Thyroid gland (tissue), 4 donors: ENCODE measurements at places on chromosomes 16 and 17. TPM values are rescaled to one million over a fixed set of nuclear protein-coding genes. Genes with fewer than 3 reads are reported as not detected.
A peak's percentile ranks its signal among the peaks of the same experiment; 100 is the strongest.

GRCh38 chr16:47129755-47130435 is 13.8 kb downstream of the NETO2 start:
- DNase-seq, result no peak

DNA sequence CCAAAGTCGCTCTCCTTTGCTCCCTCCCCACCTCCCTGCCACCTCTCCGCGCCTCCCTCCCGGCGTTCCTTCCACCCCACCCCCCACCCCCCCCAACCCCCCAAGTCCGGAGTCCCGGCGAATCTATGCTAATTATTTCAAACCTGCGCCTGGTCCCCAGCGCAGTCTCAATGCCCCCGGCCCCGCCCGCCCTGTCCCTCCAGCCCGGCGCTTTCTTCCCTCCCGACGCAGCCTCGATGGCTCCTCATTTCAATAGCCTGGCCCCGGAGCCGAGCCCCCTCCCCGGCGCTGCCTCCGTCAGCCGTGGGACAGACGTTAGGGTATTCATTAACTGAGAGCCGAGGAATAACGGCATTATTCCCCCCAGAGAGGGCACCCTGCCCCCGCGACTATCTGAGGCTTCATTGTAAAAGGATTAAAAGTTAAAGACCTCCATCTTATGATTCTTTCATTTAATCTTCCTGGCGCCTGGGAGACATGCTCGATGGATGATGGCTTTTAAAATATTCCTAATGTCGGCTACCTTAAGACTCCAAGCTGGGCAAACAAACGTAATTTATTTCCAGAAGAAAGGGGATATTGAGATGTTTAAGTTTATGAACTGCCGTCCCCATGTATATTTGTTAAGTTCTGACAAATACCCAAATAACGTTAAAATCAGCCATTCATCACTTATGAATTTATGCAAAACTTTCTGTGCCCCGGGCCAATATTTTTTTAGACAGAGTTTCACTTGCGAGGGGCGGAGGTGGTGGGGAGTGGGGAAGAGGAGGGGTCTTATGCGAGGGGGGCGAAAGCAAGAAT is 3.4 kb downstream of the NOG start:
- DNase-seq, result no peak

- DNase-seq, result no peak
Measured at GRCh38 chr17:66518108-66518507, 215.7 kb downstream of the PRKCA start.

GRCh38 chr16:78485188-78485916 is 385.9 kb downstream of the WWOX start:
- no peak for DNase-seq

DNA sequence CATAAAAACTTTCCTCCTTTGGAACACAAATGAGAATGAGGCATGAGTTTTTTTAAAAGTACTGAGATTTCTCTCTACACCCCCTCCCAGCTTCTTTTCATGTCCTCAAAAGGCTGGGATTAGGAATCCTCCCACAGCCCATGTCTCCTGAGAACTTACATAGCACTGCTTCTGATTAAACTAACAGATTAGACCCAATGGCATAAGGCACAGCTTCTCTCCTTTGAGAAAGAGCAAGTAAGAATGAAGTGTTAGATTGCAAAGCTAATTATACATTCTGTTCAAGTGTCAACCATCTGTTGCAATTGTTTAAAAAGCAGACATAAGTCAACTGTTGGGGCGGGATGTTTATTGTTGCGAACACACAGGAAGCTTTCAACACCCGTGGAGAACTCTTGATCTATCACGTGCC is 715.1 kb downstream of the CDH11 start:
- no peak for DNase-seq

DNA sequence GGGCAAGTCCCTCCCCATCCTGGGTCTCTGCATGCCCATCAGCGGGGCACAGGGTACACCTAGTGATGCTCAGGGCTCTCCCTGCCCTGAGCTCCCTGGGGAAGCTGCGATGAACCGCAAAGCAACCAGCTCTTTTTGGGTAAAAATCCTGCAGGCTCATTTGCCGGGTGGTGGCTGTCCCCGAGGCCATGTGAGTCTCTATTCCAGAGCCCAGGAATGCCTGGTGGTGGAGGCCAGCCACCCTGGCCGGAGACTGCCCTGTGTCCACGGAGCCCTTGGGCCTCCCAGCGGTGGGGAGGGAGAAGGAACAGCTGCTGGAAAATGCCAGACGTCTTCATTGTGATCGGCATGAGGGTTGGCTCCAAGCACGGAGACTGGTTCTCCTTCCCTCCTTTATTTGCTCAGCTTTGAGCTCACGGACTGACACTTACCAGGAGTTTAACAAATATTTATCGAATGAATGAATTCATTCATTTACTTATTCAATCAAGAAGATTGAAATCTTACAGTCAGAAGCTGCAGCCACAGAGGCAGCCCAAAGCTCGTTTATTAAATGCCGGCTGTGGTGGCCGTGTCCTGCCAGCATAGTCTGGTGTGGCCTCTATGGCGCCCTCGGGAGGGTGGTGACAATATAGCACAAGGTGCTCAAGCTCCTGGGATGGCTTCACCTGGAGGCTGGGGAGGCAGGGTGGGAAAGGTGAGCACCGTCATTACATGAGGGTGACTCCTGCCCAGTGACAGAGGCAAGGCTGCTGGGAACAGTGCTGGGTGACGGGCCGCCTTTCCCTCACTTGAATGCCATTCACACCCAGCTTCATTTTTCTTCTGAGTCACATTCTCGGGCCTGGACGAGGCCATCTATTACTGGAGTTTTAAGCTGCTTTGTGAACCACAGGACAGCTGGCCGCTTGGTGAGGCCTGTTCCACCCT is 31.1 kb upstream of the JPH3 start:
- DNase-seq, result peak; percentile 36

GRCh38 chr16:79229361-79229760 is 371.2 kb downstream of the MAF start:
- DNase-seq, result no peak

GRCh38 chr16:81004646-81005353 is 1.9 kb downstream of the CMC2 start:
- DNase-seq, result peak; percentile 29

The ELAC2 gene
- 80.7 TPM for total RNA-seq

- no peak for DNase-seq
Measured at GRCh38 chr17:15648386-15648785, 28.9 kb upstream of the FBXW10B start.

The CD300E gene
- not detected for total RNA-seq

The GP1BA gene
- not detected for total RNA-seq

DNA sequence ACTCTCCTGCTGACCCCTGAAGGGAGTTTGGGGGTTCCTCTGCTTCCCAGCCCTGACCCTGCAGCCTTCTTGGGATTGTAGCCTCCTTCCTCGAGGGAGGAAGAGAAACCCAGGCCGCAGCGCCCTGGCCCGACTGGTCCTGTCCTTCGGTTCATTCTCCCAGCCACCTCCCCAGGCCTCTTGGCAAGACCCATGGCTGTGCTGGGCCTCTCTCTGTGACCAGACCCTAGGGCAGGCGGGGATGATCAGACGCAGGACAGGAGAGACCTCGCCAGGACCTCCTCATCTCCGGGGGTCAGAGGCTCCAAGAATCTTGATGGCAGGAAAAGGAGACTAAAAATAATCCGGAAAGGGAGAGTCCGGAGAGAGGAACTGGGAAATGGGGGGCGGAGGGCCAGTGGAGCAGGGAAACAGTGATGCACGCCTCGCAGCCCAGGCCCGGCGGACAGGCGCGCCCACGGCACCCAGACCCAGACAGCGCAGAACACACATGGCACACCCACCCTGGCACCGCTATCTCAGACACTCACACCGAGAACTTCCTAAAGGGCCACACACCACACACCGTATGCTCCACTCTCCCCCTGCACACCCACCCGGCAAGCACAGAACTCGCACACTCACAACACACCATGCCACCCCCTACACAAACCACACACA is 1.2 kb downstream of the ARHGEF15 start:
- DNase-seq, result no peak

DNA sequence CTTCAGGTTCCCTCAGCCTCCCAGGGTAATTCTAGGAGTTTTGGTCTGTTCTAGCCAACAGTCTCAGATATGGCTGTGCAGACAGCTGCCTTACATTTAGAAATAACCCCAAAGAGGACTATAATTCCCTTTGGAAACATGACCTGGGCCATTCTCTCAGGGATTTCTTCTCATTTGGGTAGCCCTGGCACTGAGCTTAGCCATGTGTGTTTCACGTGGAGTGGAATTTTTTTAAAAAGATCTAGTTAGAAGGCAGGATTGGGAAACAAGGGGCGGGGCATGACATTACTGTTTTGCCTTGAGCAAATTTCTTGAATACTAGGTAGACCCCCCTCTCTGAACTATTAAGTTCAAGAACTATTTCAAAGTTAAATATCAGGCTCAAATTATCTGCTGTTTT is 29.6 kb upstream of the MRC2 start:
- DNase-seq, result no peak

The CX3CL1 gene
- total RNA-seq, result 3.3 TPM

DNA sequence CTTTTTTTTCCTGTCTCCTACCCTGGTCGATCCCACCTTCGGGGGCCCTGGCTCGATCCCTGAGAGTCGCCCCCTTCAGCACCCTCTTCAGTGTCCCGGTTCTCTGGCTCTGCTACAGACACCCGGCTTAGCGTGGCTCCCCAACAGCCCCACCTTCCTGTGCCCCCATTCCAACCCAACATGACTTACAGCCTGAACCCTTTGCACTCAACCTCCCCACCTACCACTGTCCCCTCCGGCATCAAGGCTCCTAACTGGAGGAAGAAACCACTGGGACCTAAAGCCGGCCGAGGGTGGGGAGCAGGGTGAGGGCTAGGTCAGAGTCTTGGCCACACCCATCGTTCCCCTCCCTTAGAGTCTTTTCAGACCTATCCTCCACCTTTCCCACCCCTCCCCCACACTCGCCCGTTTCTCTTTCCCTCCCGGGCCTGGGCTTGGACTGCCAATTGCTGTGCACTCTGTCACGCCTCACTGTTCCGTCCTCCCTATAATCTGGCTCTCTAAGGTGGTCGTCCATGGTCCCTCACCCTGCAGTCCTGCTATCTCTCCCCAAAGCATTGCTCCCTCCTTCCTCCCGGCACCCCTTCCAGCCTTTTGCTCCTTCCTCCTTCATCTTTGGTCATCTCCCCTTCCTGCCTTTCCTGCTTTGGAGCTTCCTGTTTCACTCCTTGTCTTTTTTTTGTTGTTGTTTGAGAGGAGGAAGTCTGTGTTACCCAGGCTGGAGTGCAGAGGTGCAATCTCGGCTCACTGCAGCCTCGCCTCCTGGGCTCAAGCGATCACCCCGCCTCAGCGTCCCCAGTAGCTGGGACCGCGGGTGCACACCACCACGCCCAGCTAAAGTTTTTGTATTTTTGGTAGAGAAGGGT is 890 bp upstream of the CLDN7 start:
- peak; percentile 85 for DNase-seq

The NPB gene
- total RNA-seq, result 0.38 TPM

The BRIP1 gene
- total RNA-seq, result not detected

GRCh38 chr17:74451557-74451956 is 14.9 kb upstream of the CD300A start:
- DNase-seq, result no peak

GRCh38 chr16:10616756-10617640 is 36.6 kb upstream of the EMP2 start:
- peak; percentile 81 for DNase-seq

DNA sequence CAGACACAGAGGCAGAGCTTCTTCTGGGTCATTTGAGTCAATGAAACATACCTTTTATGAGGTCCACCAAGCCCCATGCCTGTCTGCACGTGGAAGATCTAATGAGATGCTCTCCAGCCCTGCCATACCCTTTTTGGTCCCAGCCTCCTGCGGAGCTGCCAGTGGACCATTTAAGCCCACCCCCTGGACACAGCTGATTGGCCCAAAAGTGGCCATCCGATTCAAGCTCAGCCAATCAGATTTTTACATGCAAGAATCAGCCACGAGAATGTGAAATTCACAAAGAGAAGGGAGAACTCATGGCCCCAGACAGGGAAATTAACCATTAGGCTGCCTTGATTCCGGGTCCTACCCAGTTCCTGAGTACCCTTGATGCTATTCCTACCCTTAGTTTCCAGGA is 231.0 kb upstream of the EEF2KMT start:
- no peak for DNase-seq

- peak; percentile 79 for DNase-seq
Measured at GRCh38 chr17:77126519-77126918, 14.2 kb upstream of the SEC14L1 start.

The KRTAP4-3 gene
- total RNA-seq, result not detected

The ADAM11 gene
- total RNA-seq, result 0.29 TPM

The SLC13A2 gene
- not detected for total RNA-seq

GRCh38 chr16:10136916-10137315 is 45.3 kb downstream of the GRIN2A start:
- no peak for DNase-seq

- DNase-seq, result no peak
Measured at GRCh38 chr17:79080349-79080748, 5.7 kb downstream of the ENGASE start.

GRCh38 chr17:65401561-65401960 is 159.9 kb downstream of the AXIN2 start:
- DNase-seq, result no peak

DNA sequence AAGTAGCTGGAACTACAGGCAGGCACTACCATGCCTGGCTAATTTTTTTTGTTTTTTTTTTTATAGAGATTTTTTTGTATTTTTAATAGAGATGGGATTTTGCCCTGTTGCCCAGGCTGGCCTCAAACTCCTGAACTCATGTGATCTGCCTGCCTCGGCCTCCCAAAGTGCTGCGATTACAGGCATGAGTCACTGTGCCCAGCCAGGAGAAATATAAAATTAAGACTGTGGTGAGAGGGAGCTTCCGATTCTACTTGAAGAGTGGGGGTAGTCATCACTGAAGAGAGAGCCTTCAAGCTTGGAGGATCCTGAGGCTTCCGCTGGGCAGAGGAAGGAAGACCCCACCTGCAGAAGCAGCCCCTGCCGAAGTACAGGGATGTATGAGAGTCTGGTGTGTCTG is 34.4 kb upstream of the RGS9 start:
- DNase-seq, result no peak

The BCO1 gene
- 0.22 TPM for total RNA-seq

GRCh38 chr17:60141111-60142018 is 8.4 kb upstream of the CA4 start:
- DNase-seq, result no peak

DNA sequence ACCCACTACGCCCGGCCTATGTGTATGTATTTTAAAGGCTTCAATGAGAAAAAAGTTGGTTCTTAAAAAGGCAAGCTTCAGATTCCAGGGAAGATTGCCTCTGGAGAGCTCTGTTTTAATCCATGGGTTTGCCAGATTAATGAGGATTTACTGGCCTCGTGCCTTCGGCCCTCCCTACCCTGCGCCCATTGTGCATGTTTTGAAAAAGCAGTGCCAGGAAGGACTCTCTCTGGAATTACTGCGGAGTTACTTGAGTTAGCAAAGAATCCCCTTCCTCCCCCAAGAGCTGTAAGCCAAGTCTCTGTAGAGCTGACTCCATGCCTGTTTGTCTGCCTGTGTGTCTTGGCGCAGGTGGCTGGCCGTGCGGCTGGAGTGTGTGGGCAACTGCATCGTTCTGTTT is 98.9 kb downstream of the ABCC6 start:
- no peak for DNase-seq

GRCh38 chr16:18800293-18800692 is 1.1 kb downstream of the ARL6IP1 start:
- no peak for DNase-seq
